ENCODE measurements at places on chromosomes 2 and 18.

GRCh38 chr2:88967844-88968243 lies 276.4 kb downstream of the RPIA start:
- no peak for DNase-seq

- DNase-seq: no peak
Measured at GRCh38 chr2:65228263-65228750, 676 bp downstream of the ACTR2 start.

DNA sequence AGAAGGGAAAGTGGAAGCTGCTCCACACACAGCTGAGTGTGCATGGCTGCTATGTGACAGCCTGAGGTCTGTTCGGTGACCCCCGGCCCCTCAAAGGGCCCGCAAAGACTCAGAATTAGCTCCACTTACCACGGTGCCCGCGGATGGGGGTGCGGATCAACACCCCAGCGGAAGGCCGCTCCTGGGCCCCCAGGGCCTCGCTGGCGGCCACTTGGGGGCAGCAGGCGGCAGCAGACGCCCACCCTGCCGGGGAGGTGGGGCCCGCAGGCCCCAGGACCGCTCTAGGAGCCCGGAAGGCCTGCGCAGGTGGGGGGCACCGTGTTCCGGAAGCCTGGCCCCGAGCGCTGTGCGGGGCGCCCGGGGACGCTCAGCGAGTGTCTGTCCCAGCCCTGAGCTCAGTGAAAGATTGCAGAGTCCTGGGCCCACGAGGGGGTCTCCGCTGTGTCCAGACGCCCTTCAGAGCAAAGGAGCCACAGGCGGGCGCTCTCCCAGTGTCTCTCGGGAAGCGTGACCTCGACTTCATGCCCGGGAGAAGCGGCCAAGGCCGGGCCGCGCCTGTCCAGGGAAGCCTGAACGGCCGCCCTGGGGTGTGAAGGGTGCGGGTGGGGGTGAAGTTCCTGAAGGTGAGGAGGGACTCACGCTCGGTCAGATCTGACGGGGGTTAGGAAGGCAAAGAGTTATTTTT lies 118.7 kb downstream of the VAPA start:
- no peak for DNase-seq

DNA sequence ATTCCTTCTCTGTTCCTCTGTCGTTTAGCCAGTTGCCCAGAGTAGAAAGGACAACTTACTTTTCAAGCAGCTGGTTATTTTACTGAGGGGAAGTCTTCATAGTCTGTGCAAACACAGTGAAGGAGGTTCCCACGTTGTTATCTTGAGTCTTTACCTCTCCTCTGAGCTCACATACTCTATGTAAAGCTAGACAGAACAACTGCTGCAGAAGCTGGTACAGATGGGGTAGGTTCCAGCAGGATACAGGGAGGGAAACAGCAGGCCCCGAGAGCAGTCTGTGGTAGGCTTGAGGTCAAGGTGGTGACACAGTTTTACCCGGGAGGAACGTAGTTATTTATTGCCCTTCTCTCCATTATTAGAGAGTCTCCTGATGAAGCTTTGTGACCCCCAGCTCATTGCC lies 93.4 kb upstream of the LDLRAD4 start:
- no peak for DNase-seq

DNA sequence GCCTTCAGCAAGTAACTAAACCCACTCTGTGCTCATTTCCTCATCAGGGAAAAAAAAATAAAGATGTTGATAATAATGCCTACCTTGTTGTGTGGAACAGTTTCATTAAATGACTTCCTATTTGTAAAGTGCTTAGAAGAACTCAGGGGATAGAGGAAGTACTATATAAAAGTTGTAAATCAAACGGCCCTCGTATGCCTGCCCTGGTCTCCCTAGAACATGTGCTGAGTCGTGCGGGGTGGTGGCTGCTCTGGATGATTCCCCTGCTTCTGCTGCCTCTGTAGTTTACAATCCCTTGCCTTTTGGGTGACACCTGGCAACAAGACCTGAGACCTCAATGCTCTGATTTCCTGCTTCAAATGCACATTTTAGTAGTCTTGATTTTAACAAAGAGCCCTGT lies 170.0 kb downstream of the CERS6 start:
- no peak for DNase-seq

GRCh38 chr2:188473306-188473705 lies 181.6 kb downstream of the GULP1 start:
- no peak for DNase-seq
